ENCODE measurements at places on chromosomes 5 and 9.

DNA sequence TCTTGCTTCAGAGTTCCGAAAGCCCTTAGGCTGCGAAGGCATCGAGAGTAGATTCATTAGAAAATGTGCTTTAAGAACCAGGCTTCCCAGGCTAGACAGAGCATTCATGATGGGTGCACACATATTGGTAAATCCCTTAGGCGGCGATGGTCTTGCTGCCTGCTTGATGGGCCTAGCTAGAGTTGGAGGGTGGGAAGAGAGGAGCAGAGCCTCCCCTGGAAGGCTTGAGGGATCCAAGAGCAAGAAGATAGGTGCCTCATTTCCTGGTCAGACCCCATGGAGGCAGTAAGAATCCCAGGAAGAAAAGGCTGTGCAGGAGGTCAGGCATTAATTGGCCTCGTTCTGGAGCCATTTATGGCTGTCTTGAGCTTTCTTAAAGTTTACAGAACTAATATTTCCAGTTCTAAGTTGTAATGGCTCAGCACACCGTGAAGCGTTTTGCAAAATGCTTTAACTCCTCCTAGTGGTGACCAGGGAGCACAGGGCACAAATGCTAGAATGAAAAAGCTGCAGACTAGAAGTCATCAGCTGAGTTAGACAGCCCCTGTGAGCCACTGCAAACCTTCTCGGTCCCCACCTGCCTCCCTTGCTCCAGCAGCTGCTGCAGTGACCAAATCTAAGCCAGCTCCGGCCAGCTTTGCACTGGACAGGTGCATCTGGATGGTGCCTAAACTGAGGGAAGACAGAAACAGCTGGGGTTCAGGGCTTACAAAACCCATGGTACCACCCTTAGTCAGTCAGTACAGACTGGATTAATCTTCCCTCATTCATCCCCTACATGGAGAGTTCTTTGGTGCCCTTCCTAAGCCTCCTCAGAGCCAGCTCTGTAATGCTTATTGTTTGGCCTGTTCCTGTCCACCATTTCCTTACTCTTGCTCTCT lies 14.7 kb downstream of the SLC45A2 start:
- DNase-seq = peak; percentile 68

- no peak for DNase-seq
Measured at GRCh38 chr9:23855873-23856604, 30.0 kb upstream of the ELAVL2 start.

DNA sequence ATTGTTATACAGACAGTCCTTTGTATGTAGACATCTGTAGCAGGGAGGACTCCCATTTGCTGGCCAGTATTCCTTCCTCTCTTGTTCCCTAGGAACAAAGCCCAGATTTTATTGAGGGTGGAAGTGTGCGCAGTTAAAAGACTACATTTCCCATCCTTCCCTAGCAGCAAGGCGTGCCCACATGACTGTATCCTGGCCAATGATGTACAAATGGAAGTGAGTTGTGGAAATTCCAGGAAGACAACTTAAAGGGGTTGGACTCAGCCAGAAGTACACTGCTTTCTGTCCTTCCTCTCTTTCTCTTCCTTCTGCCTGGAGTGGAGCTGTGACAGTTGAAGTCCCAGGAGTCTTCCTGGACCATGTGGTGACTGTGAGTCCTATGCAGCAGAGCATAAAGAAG lies 89.0 kb downstream of the HRH2 start:
- no peak for DNase-seq

DNA sequence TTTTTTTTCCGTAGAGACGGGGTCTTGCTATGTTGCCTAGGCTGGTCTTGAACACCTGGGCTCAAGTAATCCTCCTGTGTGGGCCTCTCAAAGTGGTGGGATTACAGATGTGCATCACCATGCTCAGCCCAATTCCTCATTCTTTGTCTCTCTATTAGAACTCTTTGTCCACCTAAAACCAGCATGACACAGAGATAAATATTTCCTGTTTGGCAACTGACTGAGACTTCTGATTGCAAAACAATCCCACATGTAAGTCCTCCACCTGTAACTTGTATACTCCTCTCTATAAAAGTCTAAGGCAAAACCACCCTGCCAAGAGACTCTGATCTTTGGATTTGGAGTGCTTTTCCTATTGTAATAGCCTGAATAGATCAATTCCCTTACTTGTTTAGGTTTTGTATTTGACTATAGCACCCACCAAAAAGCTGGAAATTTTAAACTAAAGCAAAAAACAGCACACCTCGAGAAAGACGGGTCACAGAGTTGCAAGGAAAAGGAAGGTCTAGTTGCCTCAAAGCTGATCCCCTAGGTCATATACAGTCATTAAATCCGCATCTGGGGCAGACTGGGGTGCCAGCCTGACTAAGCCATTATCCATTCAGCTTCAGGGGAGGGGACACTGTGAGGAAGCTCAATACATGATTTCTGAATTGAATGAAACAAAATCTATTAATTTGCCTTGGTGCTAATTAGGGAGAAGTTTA lies 13.5 kb upstream of the KIF27 start:
- no peak for DNase-seq

DNA sequence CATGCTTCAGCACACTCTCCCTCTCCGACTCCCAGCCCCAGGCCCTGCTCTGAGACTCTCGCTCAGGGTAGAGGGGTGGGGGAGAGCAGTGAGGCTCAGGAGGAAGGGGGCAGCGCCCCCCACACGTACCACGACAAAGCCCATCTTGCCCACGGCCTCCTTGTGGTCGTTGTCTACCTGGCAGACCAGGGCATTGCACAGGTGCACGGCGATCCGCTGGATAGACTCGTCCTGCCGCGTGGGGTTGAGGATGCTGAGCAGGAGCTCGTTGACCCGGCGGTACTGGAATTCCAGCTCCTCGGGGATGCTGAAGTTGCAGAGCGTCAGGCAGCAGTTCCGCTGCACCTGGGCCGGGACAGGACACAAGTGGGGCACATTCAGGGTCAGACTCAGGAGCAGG lies 18.5 kb upstream of the ZDHHC12 start:
- DNase-seq = no peak

Data from hepatocyte (in vitro differentiated cells).